A172 (cell line): ENCODE measurements at places on chromosomes 7 and 10. TPM values are rescaled to one million over a fixed set of nuclear protein-coding genes. Genes with fewer than 3 reads are reported as not detected.
A peak's percentile ranks its signal among the peaks of the same experiment; 100 is the strongest.

- no peak for DNase-seq
Observed at GRCh38 chr10:100740476-100741377, 4.7 kb upstream of the PAX2 start.

DNA sequence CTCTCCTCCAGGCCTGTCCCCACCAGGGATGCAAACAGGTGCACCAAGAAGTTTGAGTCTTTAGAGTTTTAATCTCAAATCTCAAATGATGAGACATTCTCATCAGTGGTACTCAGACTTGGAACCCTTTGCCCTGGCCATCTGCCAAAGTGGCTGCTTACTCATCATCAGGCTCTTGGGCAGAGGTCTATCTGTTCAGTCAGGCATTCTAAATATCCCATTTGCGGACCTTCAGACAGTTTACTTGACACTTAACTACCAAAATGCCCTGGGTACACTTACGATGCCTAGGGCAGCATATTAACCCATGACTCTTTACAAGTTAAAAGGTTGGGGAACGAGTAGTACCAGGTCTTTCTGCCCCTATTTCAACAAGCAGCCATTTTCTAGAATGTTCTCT is 61.2 kb upstream of the YAE1 start:
- peak; percentile 90 for DNase-seq

- no peak for DNase-seq
Observed at GRCh38 chr10:3691482-3691881, 93.5 kb downstream of the KLF6 start.

Gene ENKUR
- not detected in 2 replicates for total RNA-seq
